ENCODE measurements at places on chromosomes 6 and 20.

- DNase-seq, result no peak
Measured at GRCh38 chr20:61185181-61185580, 66.9 kb upstream of the CDH4 start.

DNA sequence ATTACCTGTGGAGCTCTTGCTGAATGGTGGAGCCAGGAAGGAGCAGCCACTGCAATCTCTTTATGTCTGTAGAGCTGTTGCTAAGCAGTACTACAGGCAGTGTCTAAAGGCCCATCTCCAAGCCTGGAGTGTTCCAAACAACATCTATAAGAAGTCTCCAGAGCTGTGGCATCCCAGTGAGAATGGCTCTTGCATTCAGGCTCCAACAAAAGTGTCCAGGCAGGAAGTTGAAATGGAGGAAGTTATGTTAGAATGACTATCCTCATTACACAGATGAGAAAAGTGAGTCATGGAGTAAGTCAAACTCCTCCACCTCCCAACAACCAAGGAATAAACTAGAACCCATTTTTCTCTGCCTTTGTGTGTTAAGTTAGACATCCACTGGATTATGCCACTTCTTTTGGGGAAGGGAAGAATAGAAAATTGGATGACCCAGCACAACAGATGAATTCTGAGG is 288.5 kb upstream of the STXBP5 start:
- DNase-seq, result no peak

GRCh38 chr6:81003156-81003555 is 749.3 kb downstream of the TENT5A start:
- no peak for DNase-seq

GRCh38 chr6:126170978-126171382 is 168.9 kb upstream of the CENPW start:
- DNase-seq, result no peak
